ENCODE measurements at places on chromosomes 12 and 14.
A peak's percentile ranks its signal among the peaks of the same experiment; 100 is the strongest.

DNA sequence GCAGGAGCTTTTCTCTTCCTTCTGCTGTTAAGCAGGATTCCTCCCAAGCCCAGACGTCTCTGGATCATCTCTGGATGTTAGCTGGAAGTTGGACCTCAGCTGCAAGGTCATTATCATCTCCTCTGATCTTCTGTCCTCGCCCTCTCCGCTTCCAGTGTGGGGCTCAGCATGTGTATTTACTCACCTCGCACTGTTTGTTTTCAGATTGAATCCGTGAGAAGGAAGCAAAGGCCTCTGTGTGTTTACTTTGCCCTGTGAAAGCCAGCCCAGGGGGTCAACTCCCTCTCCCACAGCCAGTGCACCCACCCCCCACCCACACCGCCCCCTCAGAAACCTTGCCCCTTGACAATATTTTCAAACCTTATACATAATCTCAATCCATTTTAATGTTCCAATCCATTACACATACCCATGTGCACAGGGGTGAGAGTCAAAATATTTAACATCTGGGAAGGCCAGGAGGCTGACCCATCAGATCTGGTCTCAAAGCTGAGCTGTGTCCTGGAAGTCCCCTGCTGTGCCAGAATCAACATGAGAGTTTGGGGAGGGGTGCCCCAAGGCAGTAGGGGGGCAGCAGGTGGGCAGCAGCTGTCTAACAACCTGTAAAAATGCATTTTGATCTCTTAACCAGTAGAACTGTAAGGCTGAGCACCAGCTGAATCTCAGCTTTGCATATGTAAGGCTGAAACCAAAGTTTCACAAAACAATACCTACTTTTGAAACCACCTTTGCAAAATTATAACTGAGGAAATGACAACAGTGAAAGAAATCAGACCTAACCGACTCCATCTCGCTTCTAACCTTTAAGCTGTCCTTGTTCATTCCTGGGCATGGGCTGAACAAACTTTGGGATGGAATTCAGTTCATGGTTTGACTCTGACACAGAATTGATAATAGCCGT is 157.9 kb downstream of the ZNF664 start:
- DNase-seq, result no peak

DNA sequence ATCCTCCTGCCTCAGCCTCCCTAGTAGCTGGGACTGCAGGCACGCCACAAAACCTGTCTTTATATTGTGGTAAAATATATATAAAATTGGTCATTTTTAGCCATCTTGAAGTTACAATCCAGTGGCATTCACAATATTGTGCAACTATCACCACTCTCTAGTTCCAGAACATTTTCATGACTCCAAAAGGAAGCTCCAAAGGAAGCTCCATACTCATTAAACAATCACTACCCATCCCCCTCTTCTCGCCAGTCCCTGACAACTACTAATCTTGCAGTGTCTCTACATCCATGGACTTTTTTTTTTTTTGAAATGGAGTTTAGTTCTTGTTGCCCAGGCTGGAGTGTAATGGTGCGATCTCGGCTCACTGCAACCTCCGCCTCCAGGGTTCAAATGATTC is 3.1 kb downstream of the GCH1 start:
- no peak for DNase-seq

DNA sequence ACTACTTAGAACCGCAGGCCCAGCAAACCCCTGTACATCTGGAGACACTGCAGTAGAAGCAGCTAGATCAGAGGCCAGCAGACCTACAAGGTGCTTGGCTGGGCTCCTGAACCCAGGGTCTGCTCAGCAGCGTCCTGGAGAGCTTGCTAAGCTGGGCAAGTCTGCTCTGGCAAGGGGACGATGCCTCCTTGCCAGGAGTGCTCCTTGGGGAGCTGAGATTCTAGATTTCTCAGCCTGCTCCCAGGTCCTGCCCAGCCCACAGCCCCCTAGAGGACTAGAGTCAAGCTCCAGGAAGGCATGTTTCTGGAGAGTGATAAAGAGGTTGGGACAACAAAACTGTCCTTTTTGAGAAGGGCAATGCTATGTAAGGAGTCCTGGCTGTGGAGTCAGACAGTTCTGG is 60.3 kb downstream of the HSPB8 start:
- DNase-seq, result no peak

- DNase-seq, result no peak
These were observed 20.5 kb downstream of the ACTN1 start for GRCh38 chr14:68958553-68958952.

DNA sequence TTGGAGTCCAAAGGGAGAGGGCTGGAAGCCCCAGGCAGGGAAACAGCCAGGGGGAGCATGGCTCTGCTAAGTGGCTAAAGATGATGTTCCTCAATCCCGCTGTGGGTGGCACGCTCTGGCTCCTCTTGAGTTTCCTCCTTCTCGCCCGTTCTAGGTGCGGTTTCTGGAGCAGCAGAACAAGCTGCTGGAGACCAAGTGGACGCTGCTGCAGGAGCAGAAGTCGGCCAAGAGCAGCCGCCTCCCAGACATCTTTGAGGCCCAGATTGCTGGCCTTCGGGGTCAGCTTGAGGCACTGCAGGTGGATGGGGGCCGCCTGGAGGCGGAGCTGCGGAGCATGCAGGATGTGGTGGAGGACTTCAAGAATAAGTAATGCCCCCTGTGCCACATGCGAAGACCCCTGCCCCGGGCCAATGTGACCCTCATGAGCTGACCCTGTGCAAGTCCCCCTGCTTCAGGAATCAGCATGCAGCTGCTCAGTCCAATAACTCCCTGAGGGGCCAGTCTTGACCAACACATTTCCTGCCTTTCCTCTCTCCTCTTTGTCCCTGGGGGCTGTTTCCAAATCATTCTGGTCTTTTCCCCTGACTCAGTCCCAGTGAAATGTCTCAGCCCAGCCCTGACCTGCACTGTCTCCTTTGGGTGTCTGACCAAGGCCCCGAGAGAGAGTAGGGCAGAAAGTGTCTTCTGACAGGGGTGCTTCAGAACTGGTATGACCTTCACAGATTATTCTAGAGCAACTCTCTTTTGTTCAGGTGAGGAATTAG is 2.1 kb downstream of the KRT7 start:
- DNase-seq, result no peak

DNA sequence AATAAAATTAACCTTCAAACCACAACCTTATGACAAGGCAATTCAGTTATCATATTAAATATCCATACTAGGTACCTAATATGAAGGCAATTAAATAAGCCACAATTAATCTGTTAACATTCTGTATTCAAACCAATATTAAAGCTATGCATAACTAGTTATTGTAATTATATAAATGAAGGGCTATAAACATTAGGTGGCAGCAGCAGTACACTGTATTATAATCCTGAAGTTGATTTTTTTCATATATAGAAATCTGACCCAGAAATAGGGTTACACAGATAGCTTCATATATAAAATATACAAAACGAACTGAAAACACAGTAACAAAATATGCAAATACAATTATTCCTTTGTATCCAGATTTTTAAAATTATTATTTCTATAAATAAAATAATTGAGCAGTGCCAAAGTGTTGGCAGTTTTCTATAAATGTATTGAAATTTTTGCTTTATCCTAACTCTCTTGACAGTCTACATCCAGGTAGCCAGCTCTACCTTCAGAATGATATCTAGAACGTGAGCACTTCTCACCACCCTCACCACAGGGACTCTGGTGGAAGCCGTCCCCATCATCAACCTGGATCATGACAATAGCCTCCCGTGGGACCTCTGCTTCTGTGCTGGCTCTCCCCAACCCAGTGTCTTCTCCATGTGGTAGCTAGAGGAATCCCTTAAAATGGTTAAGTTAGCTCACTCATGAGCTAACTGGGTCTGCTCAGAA is 136.2 kb downstream of the MED13L start:
- DNase-seq, result peak; percentile 56

DNA sequence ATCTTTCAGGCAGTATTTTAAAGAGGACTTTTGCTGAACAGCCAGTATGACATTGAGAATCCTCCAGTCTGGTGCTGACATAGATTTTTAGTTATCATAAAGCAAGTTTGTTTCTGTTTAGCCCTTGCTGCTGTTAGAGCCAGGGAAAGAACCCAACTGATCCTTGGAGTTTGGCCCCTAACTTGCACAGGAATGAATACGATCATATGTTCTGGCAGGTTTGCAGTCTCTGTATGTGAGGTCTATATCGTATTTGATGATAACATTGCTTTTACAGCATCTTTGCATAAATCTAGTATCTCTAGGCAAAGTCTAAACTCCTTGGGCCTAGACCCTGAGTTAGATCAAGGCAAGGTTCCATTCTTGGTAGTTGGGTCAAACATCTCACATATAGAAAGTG is 4.3 kb upstream of the CCDC175 start:
- no peak for DNase-seq

GRCh38 chr14:97446087-97446486 is 648.9 kb downstream of the VRK1 start:
- DNase-seq, result peak; percentile 63

DNA sequence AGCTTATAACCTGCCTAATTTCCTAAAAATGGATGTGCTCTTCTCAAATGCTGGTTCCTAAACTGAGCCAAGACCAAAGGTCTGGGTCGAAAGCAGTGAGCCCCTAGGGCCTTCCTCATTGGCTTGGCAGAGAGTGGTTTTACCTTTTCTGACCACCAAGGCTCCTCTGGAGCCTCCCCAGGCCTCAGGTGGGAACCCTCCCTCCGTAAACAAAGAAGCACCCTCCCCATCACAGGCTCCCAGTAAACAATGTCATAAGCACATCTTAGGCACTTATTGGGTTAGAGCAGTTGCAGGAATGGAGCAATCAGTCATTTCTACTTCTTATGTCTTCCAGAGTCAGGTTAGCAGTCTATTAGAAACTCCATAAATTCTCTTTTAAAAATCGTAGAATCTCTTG is 6.0 kb downstream of the CHPT1 start:
- no peak for DNase-seq

- no peak for DNase-seq
These were observed 13.8 kb upstream of the TMTC2 start for GRCh38 chr12:82672811-82673495.

GRCh38 chr12:52871291-52872039 is 22.7 kb upstream of the KRT78 start:
- no peak for DNase-seq

- no peak for DNase-seq
These were observed 10.7 kb downstream of the BICD1 start for GRCh38 chr12:32117316-32117715.

GRCh38 chr14:78412475-78412874 is 242.3 kb downstream of the NRXN3 start:
- no peak for DNase-seq

DNA sequence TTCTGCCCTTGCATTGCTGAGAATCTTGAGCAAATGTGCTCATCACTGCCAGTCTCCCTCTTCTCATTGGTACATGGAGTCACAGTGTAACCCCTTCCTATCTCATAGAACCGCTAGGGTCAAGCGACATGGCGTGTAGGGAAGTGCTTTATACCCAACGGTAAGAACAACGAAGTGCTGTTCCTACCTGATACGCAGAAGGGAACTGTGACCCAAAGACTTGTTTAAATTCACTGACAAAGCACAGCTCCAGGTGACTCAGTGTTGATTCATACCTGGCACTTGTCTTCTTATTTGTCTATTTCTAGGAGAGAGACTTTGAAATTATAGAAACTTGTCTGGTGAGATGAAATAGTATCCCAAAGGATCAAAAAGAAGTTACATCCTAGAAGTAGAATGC is 53.7 kb downstream of the FBXL14 start:
- DNase-seq, result no peak

DNA sequence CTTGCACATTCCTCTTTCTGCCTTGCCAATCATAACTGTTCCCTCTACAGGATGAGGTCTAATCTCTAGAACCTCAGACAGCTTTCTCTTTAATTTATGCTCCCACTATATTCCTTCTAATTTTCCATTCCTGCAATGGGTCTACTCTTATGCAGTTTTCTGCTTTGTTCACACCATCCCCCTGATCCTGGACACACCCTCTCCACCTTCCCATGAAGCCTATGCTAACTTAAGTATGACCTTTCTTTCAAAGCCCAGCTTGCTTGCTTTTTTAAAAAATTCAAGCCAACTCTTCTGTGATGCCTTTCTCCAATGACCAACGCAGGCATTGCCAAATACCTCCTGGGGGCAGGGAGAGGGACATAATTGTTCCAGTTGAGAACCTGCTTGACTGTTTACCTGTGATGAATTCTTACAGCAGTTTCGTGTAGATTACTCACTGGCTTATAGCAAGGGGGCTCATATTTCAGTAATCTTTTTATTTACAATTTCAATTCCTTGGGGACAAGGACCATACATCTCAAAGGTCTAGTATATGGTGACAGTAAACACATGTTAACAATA is 7.8 kb downstream of the SLC38A1 start:
- no peak for DNase-seq
